C1 segment of cervical spinal cord (tissue), 14 donors: ENCODE measurements at places on chromosomes 6 and 20.

- DNase-seq, result no peak
Measured at GRCh38 chr6:143539106-143539505, 27.6 kb upstream of the FUCA2 start.

DNA sequence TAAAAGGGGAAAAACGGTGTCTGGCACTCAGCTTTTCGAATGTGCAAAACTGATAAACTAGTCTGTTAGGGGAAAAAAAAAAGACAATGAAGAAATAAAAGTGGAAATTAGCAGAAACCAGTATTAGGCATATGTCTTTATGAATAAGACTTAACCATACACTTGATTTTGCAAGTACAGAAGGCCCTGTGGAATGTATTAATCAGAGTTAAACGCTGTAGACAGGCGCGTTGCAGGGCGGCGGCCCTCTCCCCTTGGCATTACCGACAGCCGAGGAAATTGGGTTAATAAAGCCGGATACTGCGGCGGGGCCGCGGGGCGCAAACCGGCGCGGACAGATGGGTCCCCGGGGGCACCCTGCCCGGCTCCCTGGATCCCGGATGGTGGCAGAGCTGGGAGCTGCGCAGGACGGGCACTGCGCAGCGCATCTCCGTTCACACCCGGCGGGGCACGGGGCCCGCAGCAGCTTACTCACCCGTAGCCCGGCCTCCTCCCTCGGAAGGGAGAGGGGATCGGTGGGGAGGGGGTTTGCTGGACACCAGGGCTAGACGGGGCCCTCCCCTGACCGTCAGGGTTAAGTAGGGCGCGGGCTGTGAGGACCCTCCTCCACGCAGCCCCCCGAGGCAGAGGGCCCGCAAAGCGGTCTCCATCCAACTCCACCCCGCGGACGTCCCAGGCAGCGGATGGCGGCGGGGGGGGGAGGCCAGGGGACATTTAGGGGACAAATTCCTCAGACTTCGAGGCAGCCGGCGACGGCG lies 2.0 kb downstream of the BHLHE23 start:
- no peak for DNase-seq

DNA sequence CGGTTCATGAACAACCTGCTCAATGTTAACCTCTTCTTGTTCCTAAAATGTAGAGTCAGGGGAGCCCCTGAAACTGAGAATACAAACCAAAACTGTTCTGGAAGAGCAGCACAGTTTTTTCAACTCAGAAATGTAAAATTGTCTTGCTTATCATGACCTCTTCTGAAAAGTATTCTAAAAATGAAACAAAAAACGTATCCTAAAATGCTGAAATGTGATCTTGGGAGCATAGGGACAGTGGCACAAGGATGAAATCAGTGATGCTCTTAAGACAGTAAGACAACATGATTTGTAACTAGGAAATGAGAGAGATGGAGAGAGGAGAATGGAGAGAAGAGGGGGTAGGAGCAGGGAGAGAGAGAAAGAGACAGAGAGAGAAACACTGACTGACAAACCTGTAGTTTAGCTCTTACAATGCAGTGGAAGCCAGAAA lies 27.5 kb downstream of the NCOA7 start:
- no peak for DNase-seq

GRCh38 chr6:167997642-167998041 lies at the start of gene KIF25:
Gene KIF25 (plus strand): TSS chr6:167997671. CDS start chr6:168029586, 31,915 bp downstream.
- DNase-seq, result no peak

GRCh38 chr6:109896341-109896740 lies 81.8 kb upstream of the GPR6 start:
- no peak for DNase-seq

GRCh38 chr20:59314997-59315396 lies 14.6 kb downstream of the EDN3 start:
- no peak for DNase-seq

GRCh38 chr6:138605958-138606357 lies 106.7 kb upstream of the NHSL1 start:
- DNase-seq, result no peak

GRCh38 chr6:21679761-21680265 lies 86.3 kb downstream of the SOX4 start:
- DNase-seq, result no peak

DNA sequence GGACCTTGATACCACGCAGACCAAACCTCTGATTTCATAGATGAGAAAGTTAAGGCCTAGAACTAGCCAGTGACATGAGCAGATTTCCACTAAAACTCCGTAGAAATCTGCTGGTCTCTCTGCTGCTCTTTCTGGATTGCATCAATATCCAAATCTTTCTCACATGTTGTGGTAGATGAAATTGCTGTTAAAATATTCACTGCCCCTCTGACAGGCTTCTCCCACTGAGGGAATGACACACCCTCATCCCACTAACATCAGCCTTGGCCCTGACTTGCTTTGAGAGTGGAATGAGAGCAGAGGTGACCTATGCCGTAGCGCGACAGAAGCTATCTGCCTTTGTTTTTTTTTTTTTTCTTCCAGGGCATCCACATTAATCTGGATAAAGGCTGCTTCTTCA lies 20.4 kb upstream of the EXOC2 start:
- DNase-seq, result no peak

DNA sequence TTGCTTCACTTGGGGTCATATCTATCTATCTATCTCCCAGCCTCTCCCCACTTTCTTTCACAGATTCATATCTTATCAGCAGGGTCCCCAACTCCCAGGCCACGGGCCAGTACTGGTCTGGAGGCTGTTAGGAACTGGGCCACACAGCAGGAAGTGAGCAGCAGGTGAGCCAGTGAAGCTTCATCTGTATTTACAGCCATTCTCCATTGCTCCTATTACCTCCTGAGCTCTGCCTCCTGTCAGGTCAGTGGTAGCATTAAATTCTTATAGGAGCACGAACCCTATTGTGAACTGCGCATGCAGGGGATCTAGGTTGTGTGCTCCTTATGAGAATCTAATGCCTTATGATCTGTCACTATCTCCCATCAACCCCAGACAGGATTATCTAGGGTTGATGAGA lies 14.8 kb upstream of the TAB2 start:
- no peak for DNase-seq

DNA sequence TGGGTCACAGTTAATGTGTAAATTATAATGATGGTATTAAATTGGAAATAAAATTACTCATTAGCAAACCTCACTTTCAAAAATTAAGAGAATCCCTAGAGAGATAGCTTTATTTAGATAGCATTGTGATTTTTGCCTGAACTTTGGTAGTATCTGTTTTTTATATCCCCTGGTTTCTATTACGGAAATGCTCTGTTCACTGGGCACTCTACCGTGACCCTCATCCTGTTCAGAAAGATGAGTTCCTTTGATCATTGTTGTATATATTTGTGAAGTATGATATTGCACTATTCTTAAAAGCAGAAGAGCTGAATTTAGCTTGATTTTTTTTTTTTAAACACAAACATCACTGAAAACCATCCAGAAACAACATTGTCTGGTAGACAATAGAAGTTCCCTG lies 1143.8 kb upstream of the MAP3K7 start:
- no peak for DNase-seq

DNA sequence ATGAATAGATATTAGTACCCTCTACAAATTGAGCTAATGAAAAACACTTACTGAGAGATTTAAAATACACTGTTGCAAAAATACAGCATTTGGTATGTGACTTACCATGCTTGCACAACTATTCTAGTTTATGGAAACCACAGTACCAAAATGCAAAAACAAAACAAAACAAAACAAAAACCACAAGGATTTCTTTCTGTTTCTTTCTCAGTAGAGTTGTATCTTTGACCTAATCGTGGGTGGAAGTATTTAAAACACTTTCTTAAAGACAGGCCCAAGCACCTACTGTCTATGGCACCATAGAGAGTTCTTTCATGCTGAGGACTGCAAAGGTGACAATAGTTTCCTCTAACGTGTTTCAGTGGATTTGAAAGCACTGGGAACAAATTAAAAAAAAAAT lies 95.3 kb upstream of the C6orf118 start:
- no peak for DNase-seq

DNA sequence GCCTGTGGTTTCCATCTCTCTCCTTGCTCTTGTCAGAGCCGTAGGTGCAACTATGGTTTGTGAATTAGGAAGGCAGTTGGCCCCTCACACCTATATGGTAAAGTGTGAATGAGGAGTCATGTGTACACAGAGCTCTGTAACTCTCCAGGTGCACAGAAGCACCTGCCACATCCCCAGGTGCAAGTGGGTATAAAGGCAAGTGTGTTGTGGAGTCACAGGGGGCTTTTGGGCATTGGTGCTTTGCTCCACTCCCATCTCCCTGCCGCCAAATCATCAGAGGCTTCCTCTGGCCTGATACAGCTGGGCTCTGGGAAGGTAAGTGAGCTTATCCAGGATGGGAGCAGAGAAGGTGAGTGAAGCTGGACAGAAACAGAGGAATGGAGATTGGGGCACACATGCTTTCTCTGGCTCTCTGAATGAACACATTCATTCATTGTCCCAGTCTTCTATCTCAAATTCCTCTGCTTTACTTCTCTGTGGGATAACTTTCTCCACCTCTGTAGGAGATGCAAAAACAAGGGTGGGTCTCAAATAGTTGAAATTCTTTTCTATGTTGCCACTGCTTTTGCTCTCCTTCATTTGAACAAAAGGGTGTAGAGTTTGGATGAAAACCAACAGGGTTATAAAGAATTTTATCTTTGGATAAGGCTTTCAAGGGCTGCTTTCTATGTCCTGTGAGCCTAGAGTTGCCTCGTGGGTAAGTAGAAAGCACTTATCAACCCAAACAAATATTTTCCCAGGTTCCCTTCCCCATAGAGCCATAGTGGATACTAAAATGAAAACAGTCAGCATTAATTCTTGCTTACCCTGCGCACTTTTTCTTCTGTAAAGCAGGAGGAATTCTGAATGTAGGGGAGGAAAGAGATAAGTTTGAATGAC lies 45.0 kb upstream of the RIPOR2 start:
- DNase-seq, result no peak

DNA sequence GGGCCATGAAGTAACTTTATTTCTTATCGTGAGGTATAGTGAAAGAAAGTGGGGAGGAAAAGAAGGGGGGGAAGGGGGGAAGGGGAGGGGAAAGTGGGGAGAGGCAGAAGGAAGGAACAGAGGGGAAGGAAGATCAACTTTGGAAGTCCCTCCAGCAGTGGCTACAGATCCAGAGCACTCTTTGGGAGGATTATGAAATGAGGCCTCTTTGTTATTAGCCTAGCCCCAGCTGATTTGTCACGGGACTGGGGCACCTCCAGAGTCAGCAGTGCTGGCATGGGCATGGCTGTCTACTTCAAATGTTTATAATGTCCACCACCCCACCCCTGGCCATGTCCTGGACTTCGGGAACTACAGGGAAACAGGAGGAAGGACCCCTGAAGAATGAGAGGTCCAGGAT lies 7.6 kb downstream of the MOCS1 start:
- DNase-seq, result no peak

DNA sequence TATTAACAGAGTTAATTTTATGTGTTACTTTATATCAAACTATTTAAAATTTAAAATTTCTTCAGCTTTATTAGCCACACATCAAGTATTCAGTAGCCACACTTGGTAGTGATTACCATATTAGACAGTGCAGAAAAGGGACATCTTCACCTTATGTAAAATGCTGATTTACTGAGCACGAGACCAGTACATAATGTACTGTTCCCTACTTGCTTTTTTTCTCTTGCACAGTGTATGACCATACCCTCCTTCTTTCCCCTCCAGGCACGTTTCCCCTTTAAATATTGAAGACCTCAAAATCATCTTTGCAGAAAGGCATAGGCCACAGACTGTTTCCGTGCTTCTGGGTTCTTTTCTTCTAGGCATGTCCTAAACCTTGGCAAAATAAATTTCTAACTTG lies 17.9 kb downstream of the DSTN start:
- DNase-seq, result no peak

DNA sequence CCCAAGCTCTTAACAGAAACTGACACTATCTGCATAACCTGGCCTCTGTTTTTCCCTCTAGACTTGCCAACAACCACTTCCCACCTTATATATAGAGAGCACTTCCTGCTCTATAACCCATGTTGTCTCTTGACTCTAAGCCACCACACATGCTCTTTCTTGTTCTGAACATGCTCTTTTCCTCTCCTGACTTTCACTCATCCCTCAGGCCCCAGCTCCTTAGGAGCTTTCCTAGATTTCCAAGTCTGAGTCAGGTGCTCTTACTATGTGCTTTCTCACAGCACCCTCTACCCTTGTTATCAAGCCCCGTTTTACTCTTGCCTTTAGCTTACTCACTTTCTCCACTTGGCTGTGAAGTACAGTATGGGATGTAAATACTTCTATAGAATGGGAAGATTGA lies 143.9 kb upstream of the EYA4 start:
- DNase-seq, result no peak

- DNase-seq, result no peak
Measured at GRCh38 chr20:4728120-4728760, 6.5 kb downstream of the PRND start.

DNA sequence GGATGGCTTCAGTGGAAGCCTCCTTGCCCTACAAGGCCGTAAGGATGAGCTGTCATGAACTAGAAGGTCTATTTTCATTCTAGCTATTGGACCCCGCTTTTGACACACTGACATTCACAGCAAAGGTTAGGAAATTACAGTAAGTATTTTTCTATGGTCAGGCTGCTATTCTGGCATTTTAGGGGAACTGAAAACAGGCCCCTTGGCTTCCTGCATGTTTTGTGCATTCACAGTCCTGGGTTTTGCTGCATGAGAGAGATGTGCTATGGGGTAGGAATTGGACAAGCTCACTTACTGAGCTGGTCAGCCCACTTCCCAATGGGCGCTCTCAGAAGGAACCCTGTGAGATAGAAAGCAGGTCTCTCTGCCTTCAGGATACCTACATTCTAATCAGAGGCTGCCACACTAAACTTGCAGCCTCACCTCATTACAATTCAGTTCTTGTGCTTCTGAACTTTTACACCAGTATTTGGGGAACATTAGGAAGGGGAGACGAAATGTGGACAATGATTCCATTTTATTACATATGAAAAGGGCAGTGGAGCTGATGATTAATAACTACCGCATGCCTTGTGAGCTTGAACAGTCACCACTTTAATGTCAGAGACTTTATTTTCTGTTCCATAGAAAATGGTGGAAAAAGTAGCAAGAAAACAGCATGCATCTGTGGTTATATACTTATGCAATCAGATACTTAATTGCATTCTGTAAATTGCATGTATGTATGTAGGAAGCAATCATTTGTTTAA lies 86.6 kb upstream of the TAB2 start:
- peak; percentile 49 for DNase-seq

DNA sequence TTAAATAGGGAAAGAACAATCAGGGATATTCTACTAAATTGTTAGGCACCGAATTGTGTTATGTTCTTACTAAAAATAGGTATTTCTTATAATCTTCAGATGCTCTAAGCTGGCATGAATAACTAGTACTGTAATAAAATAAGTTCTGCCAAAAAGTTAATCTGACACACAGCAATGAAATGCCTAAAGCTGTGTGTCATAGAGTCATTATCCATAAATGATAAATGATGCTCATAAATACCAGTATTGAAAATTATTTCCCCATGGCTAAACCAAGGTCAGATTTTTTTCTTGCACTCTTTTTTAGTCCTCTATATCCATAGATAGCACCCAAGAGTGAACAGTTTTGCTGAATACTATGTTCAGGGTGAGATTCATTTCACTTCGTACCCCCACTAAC lies 11.7 kb upstream of the PRIM2 start:
- DNase-seq, result no peak

GRCh38 chr6:128641703-128642102 lies 121.3 kb upstream of the PTPRK start:
- no peak for DNase-seq
